GM12892 (cell line): ENCODE measurements at places on chromosomes 12 and 14.

DNA sequence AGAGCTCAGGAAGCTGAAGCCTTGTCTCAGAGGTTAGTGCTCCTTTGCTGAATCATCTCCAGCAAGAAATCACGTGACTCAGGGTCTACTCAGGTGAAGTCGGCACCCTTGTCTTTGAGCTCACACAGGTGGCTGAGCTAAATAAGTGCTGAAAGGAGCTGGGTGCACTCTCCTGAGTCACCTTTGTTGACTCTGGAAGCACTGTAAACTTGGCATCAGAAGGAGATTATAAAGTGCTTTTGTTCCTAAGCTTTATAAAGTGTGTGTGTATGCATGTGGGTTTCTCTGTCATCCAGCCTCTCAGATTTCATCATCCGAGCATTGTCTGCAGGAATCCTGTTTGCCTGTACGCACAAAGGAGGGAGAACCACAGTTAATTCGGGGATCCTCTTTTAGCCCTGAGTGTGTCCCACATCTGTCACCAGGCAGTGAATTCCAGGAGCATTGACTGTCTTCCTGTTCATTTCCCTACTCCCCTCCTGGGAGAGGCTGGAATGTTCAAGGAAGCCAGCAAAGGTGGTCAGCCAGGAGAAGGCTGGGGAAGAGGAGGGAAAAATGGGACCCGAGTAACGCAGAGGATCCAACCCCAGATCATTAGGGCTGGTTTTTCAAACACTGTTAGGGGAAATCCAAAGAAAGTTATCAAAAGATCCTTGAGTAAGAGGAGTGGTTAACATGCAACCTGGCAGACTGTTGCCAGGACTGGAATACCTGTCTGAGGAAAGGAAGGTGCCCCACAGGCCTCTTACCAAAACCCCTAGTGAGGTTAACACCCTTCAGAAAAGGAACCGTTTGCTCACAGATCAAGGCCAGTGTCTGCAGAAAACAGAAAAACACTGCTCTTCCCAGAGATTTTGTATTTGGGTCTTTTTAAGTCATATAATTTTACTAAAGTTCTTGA is 157.5 kb upstream of the HIF1A start:
- DNase-seq, result no peak

DNA sequence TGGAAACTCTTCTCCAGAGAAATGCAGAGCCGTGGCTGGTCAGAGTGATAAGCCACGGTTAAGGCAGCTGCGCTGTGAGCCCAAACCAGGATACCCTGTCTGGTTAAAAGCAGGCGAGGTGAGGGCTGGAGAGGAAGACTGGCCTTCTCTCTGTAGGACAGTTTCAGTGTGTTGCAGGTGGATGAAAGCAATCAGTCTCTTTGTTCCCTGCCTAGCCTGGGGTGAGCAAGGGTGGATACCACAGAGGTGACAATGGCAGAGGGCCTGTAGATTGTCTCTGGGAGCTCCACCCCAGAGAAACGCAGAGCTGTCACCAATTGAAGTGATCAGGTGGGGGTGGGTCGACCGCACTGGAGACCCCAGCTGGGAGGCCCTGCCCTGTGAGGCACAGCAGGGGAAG is 621.9 kb downstream of the LRFN5 start:
- no peak for DNase-seq

DNA sequence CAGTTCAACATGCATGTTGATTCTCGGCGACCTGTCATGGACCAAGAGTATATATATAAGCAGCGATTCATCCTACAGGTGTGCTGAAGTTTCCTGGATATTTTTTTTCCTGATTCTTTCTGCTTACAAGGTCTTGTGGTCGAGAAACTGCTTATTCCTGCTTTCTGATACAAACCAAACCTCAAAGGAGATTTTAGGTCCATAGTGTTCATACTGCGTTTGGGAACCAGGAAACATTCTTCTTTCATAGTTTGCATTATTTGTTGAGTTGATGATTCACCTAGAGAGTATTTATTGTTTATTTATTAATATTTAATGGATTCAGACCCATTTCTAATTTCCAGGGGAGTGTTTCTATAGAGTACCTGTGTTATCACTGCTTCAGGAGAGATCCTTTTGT is 70.7 kb upstream of the ASPG start:
- DNase-seq, result no peak

GRCh38 chr12:123113026-123113425 is 37.9 kb downstream of the PITPNM2 start:
- no peak for DNase-seq

- DNase-seq, result no peak
These were observed 9.7 kb downstream of the TUBA1C start for GRCh38 chr12:49274396-49275069.

DNA sequence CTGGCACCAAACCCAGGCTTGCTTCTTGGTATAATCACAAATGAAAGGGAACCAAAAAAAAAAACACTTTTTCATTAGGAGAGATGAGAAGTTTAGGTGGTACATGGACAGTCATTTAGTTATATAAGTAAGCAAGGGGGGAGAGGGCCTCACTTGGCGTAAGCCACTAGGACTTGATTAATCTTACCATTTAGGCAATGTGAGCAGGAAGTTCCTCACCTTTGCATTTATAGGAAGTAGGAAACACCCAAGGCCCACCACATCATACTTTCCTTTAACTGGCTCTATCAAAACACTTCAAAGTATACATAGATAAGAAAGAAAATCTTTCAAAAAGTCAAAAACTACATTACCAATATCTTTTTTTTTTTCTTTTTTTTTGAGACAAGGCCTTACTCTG is 6.7 kb upstream of the RPS6KA5 start:
- no peak for DNase-seq
